CD4-positive, alpha-beta T cell treated with Interferon gamma for 1 hour (primary cell): ENCODE measurements at places on chromosomes 5 and 9.
A peak's percentile ranks its signal among the peaks of the same experiment; 100 is the strongest.

- DNase-seq = no peak
Measured at GRCh38 chr9:79284081-79284480, 287.7 kb upstream of the TLE4 start.

- peak; percentile 51 for DNase-seq
Measured at GRCh38 chr5:141513627-141514329, 24.9 kb downstream of the PCDHGC5 start.

GRCh38 chr9:94922691-94923107 lies 196.2 kb downstream of the AOPEP start:
- DNase-seq = no peak

DNA sequence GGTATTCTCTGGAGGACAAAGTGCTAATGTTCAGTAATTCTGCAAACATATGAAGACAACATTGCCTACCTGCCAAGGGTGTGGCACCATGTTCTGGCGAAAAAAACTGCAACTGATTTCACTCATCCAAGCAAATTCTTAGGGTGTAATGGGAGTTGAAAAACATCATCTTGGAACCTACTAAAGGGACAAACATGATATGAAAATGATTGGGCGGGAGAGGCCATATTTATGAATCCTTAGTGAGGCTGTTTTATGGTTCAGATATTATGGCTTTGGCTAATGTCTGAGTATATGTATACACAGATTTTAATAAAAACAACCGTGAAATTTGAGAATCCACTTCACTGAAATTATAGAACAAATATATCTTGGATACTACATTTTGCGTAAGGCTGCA lies 225.7 kb downstream of the ARL15 start:
- DNase-seq = no peak

- no peak for DNase-seq
Measured at GRCh38 chr5:159519365-159519764, 189.1 kb upstream of the IL12B start.

DNA sequence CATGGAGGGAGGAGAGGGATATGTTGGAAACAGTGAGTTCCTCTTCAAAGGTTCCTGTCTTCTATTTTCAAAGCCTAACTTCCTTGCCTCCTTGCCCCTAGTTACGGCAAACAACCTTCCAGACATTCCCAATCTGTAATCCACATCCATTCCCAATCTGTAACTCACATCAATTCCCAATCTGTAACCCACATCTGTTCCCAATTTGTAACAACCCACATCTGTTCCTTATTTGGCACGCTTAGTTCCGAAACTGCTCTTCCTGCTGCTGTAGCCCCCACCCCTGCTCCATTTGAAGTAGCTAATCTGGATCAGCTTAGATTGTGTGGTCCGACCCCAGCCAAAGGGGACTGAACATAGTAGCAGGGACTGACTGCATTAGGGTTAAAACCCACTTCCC lies 23.9 kb upstream of the IDNK start:
- DNase-seq = no peak

DNA sequence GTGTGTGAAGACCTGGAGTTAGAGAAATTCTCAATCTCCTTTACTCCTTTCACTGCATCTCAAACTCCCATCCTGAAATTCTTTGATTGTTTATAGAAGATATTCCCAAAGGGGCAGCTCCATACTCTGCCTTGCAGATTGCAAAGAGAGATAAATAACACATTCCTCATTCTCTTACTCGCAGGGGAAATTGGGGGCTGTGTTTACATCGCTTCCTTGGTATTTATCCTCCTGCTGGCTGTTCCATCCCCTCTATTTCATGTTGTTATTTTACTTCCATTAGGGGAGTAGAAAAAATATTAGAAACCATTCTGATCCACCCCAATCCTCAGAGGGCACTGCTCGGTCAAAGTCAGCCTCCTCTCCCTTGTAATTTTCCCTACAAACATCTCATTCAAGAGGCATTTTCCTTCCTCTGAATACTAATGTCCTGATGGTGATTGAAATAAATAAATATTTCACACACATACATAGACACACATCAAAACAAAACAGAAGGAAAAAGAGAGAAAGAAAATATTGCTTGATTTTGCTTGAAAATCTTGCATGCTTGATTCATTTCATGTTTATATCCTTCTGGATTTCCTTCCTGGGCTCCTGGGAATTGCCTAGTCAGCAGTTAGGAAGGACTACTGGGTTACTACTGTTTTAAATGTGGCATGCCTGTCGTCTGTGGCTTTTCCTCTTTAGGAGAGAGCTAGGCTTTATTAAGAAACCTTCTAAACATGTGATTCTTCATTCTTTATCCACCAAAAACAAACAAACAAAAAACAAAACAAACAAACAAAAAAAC lies 420.1 kb upstream of the PAPPA start:
- no peak for DNase-seq

DNA sequence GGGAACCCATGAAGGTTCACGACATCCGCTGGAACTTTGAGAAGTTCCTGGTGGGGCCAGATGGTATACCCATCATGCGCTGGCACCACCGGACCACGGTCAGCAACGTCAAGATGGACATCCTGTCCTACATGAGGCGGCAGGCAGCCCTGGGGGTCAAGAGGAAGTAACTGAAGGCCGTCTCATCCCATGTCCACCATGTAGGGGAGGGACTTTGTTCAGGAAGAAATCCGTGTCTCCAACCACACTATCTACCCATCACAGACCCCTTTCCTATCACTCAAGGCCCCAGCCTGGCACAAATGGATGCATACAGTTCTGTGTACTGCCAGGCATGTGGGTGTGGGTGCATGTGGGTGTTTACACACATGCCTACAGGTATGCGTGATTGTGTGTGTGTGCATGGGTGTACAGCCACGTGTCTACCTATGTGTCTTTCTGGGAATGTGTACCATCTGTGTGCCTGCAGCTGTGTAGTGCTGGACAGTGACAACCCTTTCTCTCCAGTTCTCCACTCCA lies 7.6 kb downstream of the GPX3 start:
- DNase-seq = no peak

GRCh38 chr9:16871336-16872151 lies 1.1 kb upstream of the BNC2 start:
- peak; percentile 37 for DNase-seq

DNA sequence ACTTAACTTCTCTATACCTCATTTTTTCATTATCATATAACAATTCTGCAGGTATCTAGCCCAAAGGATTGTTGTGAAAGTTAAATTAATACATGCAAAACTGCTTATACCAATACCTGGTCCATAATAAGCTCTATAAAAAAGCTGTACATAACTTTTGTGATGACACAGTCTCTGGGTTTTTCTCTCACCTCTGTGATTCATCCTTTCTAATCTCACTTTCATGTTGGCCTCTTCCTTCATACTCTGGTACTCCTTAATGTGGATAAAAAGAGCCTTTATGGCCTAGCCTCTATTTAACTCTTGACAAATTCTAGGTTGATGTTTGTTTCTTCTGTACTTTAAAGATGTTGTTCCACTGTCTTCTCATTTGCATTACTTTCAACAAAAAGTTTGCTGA lies 162.9 kb upstream of the ACOT12 start:
- DNase-seq = no peak

- no peak for DNase-seq
Measured at GRCh38 chr5:107937204-107937603, 266.5 kb upstream of the EFNA5 start.

DNA sequence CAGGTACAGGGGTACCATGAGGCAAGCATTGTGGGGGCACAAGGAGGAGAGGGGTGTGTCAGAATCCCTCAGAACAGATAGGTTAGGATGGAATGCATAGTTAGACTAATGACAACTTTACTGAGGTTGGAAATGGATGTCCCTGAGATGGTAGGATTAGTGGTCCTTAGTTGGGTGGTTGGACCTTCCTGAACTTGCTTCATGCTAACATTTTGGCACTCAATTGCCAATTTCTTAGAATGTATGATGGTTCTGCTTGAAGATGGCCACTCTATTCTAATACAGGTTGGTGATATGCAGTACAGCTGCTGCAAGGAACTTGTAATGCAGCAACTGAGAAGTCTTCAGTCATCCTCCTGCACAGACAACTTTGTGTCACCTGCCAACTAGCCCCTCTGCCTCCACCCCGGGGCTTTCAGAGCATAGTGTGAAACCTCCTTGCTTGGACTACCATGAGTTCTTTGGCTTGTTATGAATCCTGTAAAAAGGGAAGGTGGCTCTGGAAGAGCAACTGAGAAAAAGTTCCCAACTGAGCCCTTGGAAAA lies 5.4 kb downstream of the CCNI2 start:
- no peak for DNase-seq

DNA sequence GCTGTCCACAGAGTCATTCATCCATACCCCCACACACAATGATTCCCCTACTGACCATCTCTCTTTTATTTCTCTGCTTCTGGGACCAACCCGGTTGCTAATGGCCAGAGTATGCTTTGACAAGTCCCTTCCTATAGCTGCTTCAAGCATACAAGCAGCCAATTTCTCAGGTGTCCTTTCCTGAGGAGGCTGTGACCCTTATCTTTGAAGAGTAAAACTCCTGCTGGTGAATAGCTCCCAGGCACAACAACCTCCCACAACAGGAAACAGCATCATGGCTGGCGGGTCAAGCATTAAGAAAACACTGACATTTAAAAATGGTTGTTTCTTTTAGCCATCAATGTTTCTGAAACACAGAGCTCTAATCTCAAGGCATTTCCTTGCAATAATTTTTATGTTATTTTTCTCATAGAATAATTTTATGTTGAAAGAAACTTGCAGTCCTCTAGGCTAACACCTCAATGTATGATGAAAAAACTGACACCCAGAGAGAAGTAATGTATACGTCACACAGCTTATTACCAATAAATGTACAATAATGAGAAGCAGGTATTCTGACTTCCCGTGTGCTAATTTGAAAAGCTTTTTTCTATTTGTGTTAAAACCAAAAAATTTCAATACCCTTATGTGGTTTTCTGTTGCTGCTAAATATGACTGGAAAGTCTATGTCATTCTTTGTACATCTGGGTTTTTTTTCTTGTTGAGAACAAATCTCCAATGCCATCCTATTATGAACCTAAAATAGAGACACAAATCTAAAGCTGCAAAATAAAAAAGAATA lies 7.5 kb upstream of the PAM start:
- DNase-seq = no peak

DNA sequence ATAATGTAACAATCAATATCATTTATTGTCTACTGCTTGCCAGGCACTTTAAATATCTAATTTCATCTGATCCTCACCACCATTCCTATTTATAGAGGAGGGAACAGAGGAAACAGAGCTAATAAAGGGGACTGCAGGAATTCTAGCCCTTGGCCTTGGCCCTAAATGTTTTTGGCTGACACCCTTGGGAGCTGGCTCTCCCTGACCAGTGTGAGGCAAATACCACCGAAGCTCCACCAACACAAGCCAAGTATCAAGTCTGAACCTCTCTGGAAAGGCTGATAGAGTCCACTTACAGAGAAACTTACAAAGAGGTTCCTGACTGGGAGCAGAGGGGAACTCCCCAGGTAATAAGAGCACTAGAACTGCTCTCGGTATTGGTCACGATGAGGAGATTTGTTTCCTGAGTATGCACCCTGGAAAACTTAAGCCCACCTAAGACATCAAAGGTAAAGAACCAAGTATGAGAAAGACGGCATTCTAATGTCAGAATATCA lies 243.1 kb upstream of the PANK3 start:
- DNase-seq = no peak

DNA sequence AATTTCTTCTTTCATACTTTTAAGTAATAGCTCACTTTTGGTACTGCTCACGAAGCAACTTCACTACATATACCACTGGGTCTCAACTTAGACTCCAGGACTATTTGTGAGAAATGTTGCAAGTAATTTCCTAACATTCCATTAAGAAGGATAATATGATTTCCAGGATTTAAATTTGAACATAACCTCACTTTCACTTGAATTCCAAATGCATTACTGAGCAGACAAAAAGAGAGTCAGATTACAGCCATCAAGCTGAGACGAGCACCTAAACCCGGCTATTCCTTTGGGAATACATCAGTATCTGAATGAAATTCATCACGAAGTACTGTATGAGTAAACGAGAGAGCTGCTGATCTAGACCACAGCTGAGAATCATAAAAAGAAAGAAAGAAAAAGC lies 47.3 kb downstream of the LIFR start:
- no peak for DNase-seq

DNA sequence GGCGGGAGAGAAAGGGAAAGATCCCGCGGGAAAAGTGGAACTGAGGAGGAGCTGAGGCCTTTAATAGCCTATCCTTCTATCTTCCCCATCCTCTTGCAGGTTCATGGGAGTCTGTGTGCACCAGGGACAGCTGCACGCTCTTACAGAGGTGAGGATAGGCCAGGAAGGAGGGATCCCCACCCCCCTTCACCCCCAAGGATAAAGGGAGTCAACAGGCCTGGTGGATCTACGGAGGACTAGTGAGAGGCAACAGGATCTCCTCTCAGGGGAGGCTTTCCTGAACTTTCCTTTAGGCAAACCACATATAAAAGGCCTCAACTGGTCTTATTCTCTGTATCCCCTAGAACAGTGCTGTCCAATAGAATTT lies 1.1 kb downstream of the TESK1 start:
- no peak for DNase-seq

- no peak for DNase-seq
Measured at GRCh38 chr5:15489571-15490235, 10.3 kb upstream of the FBXL7 start.

GRCh38 chr5:67248703-67249589 lies 52.3 kb upstream of the CD180 start:
- DNase-seq = no peak
